ENCODE measurements at places on chromosomes 2 and 18.

GRCh38 chr18:34933909-34934661, 107.1 kb upstream of the MAPRE2 start:
- DNase-seq = no peak

DNA sequence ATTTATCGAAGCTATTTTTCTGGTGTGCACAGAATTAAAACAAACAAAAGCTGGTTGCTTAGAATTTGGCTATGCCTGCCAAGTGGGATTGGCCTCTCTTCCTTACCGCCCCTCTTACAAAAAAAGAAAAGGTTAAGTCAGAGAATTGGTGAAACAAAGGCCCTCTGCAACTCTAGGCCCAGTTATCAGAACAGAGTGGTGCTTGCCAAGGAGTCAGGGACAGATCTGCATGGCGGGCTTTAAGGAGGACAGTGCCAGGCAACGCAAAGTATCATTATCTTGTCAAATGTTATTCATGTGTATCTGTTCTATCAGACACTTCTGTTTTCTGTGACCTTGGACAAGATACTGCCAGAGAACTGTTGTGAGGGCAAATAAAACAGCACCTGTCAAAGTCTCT, 78.3 kb downstream of the TGIF1 start:
- no peak for DNase-seq

DNA sequence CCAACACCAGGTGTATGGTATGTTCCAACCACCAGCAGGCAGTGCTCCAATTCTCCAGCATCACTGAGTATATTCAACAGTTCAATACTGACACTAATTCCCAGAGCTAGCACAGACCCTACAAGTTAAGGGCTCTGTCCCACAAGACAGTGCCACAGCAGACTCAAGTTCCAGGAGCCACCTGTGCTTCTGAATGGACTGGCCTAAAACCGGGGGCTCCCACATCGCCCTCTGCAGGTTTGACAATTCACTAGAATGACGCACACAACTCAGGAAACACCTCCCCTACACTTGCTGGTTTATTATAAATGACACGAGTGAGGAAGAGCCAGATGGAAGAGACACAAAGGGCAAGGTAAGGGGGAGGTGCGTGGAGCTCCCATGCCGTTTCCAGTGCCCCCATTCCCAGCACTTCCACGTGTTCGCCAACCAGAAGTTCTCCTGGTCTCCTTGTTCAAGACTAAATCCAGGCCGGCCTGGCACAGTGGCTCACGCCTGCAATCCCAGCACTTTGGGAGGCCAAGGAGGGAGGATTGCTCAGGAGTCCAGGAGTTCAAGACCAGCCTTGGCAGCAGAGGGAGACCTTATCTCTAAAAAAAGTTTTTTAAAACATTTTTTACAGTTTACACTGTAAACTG, 12.2 kb upstream of the ATP6V1B1 start:
- no peak for DNase-seq

DNA sequence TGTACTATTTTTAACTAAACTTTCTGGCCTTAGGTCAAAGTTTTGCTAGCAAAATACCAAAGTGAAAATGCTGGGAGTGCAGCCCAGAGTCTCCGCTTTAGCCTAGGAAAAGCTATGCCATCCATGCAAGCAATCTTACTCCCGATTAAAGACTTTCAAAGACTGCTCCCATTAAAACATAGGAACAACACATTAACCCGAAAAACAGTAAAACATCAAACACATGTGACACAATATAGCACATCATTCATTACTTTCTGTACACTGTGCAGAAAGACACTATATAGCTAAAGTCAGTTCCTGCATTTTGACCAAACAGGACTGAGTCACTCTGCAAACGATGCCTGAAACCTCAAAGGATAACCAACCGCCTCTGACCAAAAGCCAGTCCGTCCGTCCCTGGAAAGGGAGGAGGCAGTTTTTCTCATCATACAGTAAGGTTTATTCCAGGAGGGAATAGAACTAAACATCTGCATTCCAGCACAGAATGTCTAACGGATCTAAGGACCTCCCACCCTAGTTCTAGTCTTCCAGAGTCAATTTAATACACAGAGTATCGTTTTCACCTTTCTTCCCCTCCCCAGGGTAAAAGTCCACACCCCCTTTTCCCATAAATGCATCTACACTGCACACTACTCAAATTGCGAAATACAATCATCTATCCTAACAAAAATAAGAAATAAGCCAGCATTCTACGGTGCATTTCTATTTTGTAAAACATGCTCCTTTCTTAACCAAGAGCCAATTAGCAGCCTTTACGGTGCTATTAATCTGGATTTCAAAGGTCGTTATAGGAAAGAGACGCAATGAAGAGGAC, 1.7 kb downstream of the ROCK2 start:
- no peak for DNase-seq

DNA sequence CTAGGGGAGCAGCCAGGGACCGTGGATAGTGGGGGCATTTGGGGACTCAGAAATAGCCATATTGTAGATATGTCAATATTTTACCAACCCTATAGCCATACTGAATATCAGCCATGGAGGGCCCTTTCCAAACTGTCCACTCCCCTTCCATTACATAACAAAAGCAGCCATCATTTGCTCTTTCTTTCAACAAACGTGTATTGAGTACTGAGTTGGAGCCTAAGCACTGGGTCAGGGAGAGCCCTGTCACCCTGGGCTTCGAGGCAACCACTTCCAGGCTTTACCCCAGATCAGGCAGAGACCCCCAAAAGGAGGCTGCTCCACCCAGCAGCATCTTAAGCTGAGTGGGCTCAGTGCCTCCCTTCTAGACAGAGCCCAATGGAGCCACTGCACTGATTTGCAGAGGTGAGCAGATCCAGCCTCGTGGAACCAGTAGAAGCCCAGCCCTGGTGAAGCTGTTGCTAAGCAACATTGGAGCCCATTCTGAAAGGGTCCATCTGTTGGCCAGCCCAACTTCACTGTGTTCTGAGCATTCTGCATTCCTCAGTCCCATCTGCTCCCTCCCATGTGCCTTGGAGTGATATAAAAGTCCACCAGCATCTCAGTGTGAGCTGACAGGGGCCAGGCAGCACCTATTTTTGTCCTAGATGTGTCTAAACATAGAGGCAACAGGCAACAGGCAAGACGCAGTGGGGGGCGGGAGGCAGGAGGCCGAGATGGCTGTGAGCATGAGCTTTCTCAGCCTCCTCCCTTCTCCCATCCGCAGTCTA, 112.1 kb downstream of the PLB1 start:
- no peak for DNase-seq

- no peak for DNase-seq
Measured at GRCh38 chr2:34408100-34408499, 809.0 kb upstream of the FAM98A start.

- no peak for DNase-seq
Measured at GRCh38 chr2:120320318-120320851, 25.6 kb upstream of the INHBB start.

DNA sequence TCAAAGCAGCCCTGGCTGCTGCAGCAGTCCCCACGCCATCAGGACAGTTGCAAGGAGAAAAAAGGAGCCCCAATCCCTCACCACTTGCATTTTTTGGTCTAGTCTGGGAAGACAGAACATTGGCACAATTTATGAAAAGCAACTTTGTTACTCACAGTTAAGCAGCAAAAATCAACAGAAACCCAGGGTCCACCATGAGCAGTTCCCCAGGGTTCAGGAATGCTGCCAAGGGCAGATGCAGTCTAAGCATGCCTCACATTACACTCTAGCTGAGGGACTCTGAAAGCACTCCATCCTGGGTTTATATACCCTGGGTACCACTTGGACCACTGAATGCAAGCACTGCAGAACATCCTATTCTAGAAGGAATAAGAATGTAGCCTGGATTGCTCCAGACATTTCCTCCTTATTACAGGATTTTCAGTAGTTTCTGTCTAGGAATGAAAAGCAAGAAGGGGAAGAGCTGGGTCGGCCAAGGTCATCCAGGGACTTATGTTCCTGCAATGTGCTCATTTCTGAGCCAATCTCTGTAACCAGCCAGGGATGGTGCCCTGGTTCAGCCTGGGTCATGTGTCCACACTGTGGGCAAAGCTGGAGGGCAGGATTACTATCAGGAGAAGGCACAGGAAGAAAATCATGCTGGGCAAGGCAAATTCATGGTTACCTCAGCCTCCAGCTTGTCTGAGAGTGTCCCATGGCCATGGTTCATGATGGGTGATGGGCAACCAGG, 19.5 kb upstream of the TMEM163 start:
- no peak for DNase-seq

All from stimulated activated CD4-positive, alpha-beta T cell treated with anti-CD3 and anti-CD28 coated beads, TNF-alpha, amount 100 ng/mL, for 24 hours (primary cell).